ENCODE measurements at places on chromosomes 7 and 10.

- no peak for DNase-seq
Measured at GRCh38 chr7:158645842-158646241, 58.2 kb upstream of the PTPRN2 start.

DNA sequence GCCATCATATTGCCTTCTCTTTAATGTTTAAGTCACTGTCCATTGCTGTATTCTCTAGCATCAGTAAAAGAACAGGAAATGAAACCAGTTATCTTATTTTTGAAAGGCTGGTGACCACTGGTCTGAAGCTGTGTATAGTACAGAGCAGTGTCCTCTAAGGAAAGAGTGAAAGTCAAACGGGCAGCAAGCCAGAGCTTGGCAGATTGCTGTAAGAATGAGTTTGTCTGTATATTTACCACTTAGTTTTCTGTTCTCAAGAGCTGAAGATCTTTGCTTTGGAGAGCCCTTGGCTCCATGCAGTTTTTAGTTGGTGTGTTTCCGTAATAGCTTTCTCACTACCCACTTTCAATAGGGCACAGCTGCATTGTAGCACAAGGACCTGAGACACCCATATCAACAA lies 31.9 kb downstream of the PCBD1 start:
- DNase-seq = no peak

DNA sequence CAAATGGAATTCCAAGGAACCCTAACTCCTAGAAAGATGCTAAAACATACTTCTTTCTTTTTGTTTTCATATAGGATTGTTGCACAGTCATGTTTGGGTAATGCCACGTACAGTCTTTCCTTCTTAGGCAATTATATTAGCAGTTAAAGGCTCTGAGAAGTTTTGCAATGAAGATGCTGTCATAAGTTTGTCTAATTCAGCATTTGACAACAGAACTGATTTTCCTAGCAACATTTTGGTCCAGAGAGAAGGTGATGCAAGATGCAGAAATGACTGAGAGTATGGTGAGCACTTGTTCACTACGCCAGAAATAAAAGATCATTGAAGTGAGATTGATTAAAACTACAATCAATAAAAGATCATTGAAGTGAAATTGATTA lies 184.0 kb upstream of the PLXNA4 start:
- no peak for DNase-seq

- no peak for DNase-seq
Measured at GRCh38 chr10:62684911-62685310, 119.6 kb upstream of the ADO start.

DNA sequence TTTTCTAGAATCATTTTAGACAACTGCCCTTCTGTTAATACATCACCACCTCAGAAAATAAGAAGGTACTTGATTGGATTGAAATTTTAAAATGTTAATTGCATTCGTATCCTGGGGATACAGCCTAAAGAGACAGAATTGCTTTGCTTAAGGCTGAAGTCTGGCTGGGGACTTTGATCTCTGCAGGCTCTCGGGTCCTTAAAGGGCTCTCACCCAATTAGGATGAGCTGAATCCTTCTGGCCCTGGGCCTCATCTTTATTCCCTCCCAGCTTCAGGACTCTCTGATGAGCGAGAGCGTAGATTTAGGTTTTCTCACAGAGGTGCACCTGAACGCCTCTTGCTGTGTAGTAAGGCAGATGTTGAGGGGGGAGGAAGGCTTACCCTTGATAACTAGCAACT lies 475.3 kb upstream of the C7orf33 start:
- no peak for DNase-seq

DNA sequence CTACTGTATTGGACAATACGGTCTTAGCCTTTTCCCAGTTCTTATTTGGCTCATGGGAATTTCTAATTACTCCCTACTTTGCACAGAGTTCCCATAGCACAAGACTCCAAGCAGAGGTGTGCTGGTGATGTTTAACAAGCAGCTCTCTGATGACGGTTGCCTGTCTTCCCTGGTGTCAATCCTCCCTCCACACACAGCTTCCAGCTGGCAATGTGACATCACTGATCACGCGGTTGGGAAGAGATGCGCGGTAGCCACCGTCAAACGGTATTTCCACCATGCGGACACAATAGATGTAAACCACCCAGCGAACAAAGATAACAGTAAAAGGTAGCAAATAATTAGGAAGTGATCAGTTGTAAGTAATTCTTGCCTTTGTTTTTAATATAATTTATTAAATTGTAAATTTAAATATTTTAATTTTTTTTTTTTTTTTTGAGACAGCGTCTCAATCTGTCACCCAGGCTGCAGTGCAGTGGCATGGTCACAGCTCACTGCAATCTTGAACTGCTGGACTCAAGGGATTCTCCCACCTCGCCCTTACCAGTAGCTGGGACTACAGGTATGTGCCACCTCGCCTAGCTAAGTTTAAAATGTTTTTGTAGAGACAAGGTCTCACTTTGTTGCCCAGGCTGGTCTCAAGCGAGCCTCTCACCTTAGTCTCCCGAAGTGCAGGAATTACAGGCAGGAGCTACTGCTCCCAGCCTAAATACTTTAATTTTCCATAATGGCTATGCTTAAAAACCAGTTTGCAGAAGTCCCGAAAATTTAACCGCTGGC lies 36.3 kb upstream of the IL15RA start:
- DNase-seq = no peak

DNA sequence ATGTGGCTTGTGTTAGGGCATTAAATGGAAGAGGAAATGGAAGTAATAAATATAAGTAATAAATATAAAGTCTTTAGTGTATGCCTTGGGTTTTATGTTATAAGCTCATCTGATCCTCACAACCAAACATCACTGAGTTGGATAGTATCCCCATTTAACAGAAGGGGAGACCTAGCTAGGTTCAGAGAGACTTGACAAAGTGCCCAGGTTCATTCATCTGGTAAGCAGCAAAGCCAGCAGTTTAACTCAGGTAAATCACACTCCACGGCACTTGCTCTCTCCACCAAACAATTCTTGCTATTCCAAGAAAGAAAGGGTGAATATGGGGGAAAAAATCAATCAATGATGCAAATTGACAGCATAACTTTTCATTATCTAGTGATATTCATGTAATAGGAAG lies 167.3 kb downstream of the MAGI2 start:
- DNase-seq = no peak

- DNase-seq = no peak
Measured at GRCh38 chr10:93390306-93391090, 91.6 kb downstream of the MYOF start.

DNA sequence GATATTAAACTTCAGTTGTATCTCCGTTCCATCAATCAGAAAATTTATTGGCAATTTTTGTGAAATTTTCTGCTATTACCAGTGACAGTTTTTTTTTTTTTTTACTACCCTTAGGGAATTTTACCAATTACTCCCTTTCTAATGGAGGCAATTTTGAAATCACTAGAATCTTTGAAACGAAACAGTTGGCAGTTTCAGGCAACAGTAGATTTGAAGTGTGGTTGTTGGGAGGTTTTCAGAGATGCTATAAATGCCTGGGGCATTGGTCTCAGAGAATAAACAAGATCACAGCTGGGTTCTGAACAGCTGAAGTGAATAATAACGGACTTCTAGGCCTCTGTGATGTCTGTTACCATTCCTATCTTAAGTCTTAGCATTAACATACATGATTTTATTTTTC lies 535.9 kb upstream of the POT1 start:
- DNase-seq = no peak

DNA sequence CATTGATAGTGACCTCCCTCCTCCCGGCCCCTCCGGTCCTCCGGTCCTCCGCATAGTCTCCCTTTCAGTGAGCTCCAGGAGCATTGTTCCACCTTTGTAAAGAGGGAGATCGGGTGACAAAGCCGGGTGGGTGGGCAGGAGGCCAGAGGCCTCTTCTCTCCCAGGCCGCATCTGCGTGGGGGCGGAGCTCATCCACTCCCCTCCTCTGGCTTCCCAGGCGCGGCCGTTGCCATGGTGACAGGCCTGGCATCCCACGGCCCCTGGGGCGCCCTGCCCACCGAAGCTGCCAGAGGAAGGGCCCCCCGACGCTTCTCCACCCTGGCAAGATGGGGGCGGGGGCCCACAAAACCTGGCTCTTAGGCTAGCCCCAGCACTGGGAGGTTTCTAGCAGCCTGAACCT lies 4.4 kb upstream of the FZD9 start:
- no peak for DNase-seq

DNA sequence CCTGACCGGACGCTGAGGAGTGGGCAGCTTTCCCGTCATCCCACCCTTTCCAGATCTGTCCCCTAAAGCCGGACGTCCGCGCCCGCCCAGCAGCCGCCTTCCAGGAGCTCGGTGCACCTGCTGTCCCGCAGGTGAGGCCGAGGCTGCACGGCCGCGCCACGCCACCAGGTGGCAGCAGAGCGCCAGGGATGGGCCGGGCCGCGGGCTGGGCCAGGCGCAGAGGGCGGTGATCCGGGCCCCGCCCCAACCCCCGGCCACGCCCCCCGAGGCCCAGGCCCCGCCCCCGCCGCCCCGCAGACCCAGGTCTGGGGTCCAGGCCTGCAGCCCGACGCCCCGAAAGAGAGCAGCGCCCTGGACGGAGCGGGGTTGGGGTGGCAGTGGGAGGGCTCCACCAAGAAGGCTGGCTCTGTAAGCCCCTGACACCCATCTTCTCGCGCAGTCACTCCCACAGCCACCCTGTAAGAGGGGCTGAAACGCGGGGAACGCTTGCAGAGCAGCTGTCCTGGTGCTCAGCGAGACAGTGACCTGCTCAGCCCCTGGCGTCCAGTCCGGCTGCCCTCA lies 32.2 kb downstream of the FOXL3 start:
- peak; percentile 82 for DNase-seq

GRCh38 chr10:76149602-76150138 lies 718.2 kb downstream of the LRMDA start:
- DNase-seq = no peak

DNA sequence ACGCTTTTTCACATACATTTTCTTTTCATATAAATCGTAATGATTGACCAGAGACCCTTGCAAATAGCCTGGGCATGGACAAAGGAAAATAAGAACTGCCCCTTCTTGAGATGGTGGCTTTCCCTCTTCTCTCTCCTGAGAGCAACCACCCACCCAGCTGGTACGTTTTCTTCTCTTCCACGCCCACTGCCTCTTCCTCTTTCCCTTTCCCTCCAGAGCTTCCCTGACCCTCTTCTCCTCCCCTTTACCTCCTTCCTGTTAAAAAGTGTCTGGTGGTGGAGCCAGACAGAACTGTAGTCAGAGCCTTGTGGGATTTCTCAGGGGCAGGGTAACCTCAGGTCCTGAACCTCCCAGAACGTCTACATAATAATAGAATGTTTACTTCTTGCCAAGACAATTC lies 23.2 kb downstream of the GPR141 start:
- no peak for DNase-seq

DNA sequence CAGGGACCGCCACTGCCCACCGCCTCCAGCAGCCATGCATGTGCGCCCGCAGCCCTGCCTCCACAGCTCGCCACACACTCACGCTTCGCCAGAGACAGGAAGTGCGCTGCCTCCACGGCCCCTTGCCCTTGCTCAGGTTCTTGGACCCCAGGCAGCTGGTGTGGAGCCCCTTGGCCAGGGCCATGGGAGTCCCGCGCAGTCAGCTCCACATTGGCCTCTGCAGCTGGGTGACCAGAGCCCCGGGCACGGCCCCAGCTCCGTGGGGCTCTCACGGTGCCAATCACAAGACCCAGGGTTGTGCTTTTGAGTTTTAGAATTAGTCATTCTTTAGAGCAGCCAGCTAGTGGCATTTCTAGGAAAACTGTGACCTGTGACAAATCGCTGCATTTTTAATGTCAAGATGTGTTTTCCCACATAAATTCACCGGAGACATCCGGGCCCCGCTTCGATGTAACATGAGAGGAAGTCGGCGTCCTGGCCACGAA lies 4.3 kb upstream of the UTF1 start:
- DNase-seq = no peak

DNA sequence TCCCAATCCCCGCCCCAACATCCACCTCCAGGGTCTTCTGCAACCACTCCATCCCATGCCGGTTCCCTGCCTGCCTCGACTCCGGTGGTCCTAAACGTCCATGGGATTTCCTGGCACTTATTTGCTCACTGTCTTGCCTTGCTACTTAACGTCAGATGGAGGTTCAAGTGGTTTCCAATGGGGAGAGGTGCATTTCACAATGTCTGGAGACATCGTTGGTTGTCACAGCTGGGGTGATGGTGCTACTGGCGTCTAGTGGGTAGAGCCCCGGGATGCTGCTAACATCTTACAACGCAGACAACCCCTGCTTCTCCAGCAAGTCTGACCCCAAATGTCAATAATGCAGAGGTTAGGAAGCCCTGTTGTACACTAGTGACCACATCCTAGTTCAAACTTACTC lies 82.9 kb upstream of the ANLN start:
- no peak for DNase-seq

- no peak for DNase-seq
Measured at GRCh38 chr7:29879609-29880008, 73.3 kb downstream of the WIPF3 start.

- DNase-seq = no peak
Measured at GRCh38 chr10:275680-276079, 140.4 kb downstream of the ZMYND11 start.

DNA sequence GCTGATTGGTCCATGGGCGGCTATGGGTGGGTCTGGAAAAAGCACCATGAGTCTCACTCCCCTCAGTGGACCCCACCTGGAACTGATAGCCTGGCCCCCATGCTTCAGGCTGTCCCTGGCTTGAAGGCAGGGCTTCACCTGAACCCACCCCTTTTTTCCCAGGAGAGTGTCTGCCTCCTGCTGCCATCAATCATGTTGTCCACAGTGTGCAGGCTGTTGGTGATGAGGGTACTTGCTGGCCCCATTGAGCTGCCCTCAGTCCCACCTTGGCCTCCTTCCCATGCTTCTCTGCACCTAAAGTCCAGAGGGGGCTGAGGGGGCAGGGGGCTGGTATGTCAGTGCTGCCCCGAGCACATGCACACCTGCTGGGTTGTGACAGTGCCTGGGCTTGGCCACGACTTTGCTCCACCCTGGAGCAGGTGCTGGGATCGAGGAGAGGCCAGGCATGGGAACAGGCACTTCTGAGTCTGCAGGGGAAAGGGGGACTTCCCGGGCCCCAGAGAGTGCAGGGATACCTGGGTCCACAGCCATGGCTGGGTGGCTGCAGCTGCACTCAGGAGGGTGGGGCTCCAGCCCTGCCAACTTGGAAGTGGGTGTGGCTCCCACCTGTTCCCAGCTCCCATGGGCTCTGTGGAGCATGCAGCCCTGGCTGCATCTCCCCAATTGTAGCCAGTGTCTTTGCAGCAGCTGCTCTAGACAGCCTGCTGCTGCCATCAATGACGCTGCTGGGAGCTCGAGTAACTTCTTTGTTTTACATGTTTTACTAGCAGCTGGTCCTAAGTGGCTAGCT lies 56.9 kb downstream of the ADK start:
- DNase-seq = peak; percentile 58

- DNase-seq = no peak
Measured at GRCh38 chr10:117617659-117618058, 75.1 kb downstream of the EMX2 start.

- peak; percentile 7 for DNase-seq
Measured at GRCh38 chr7:142791502-142791901, 20.7 kb downstream of the PRSS2 start.

Data from right forelimb (tissue), 1 donor.